NCI-H2081 treated with DMSO at 0.1 percent for 48 hours (cell line): ENCODE measurements at places on chromosomes 6 and 20.
A peak's percentile ranks its signal among the peaks of the same experiment; 100 is the strongest.

- DNase-seq: no peak
These were observed 112.9 kb downstream of the JARID2 start for GRCh38 chr6:15358579-15359327.

DNA sequence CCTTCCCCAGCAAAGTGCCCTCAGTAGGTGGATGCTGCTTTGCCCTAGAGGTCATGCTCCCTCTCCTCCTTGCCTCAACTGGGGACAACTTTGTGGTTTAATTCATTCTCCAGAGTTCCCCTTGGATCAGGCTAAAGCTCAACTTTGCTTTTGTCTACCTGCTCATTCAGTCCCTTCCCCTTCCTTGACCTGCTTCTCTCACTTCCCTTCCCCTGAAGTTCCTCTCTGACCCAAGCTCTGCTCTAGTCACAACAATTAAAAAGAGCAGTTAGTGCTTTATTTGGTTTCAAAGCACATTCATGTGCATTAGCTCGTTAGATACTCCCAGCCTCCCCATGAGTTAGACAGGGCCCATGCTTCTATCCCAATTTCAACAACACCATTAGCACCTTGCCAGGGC is 71.3 kb downstream of the DZANK1 start:
- DNase-seq: no peak

- DNase-seq: no peak
These were observed 31.0 kb downstream of the SIRPB1 start for GRCh38 chr20:1588533-1589460.

DNA sequence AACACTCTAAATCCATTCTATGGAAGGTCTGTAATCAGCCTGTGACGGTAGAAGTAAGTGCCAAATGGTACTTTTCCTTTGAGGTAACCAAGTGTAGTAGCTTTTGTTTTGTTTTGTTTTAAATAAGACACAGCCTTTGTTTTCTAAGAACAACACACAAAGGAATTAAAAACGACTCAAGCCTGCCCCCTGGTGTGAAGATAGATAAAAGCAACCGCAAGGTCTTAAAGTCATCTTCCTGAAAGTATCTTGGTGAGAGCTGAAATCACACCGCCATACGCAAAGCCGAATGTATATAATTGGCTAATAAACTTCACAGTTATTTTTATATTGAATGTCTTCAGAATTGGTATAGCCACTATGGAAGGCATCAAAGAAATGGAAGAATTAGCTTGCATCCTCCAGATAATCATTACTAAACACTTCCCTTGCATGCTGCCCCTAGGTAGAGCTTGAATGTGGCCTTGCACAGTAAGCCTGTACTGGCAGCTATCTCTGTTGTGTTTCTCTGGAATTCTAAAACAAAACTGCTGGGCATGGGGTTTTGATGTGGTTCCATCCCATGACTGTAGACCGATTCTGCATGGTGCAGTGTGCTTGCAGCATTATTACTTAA is 95.6 kb downstream of the LAMP5 start:
- peak; percentile 32 for DNase-seq

DNA sequence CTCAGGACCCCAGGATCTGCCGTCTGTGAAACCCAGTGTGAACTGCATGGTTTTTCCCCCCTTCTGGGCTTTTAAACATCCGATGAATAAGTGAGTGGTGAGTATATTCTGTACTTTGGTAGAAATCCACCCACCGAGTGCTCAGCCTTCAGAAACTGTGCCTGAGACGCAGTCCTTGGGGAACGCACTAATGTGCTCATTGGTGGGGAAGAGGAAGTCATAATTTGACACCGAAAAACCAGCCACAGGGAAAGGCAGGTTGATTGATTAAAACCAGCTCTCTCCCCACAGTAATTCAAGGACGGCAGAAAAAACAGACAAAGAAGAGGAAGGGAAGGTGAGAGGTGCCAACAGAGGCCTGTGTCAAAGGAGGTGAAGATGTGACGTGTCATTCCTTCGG is 21.7 kb downstream of the EDN3 start:
- DNase-seq: no peak

DNA sequence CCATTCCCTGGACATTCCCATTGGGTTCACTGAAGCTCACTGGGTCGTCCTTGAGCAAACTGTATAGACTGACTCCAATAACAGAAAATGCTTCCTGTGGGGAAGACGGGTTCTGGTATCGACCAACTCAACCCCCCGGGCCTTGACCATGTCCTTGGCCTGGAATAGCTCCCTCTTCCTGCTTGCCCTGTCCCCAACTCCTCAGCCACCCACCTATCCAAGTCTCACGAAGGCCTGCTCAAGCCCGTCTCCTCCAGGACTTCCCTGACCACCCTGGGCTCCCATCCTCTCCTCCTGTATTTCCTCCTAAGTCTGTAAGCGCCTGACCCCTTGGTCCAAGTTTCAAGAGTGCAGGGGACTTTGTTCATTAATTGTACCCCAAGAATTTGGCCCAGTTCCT is 2.8 kb upstream of the HMGA1 start:
- DNase-seq: no peak

GRCh38 chr6:166284640-166285039 is 23.6 kb downstream of the PRR18 start:
- DNase-seq: no peak

DNA sequence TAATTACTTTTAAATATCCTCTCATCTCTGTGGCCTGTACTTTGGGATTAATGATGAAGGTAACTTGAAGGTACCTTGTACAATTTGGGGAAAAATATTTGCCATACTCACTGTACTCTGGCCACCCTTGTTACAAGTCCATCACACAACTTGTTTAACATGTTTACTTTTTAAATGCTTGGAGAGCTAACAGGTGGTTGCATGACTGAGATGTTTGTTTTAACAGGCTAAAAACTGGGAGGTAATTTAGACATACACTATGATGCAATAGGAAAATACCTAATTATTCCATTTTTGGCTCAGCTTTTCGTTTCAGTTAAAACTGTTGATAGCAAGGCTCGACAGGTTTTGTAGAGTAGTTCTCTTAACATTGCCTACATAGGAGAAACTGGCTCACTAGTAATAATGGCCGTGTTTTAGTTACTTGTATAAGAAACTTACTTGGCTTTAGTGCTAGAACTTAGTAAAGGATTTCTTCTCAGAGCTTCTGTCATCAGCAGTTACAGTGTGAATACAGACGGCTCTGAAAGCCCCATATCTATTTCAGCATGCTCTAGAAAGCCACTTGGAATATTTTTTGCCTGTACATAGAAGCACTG is 489.8 kb upstream of the SOX4 start:
- DNase-seq: no peak

DNA sequence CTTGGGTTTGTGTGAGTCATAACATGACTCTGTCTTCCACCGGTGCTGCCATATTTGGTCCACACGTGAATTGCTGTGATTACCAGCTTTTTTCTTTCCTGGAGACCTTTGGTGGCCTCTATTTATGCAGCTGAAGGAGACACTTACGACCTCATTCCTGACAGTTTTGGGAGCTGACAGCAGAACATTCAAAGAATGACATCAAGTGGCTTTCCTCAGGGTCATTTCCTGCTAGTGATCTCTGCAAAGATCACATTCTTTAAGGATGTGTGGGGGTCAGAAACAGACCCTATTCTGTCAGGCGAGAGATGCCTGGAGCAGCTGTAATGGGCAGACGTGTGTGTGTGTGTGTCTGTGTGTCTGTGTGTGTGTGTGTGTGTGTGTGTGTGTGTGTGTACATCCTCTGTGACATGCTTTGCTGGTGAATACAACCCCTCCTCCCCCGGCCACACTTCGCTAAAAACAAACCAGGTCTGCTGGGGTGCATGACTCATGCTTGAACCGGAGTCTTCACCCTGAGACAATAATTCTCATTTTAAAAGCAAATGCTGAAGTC is 115.6 kb downstream of the TMEM170B start:
- no peak for DNase-seq

DNA sequence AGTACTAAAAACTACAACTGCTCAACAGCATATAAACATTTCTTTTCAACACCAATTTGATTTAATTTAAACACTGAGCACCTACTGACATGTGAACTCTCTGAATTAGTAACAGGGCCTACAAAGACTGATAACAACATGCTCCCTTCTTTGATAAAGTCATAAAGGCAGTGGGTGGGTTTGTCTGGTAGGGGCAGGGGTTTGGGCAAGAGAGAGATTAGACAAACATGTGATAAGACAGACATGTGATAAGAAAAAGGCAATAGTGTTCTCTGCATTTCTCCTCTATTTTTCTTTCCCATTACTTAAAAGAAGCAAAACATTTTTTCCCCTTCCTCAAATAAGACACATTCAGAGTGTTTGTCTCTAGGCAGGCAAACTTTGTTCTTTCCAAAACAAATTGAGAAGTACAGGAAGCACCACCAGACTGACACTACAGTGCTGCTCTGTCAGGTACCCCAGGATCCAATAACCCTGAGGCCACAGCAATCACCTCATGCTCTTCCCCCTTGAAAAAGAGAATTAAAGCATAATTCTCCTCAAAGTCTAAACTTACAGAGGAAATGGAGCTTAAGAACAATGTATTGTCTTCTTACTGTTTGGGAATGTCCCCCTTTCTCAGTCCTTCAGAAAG is 11.9 kb downstream of the C6orf52 start:
- DNase-seq: no peak

GRCh38 chr6:73854998-73855718 is 159.2 kb downstream of the CD109 start:
- peak; percentile 2 for DNase-seq

- DNase-seq: no peak
These were observed 63.0 kb downstream of the PRR18 start for GRCh38 chr6:166245148-166245547.

GRCh38 chr20:47825011-47825762 is 39.9 kb upstream of the SULF2 start:
- no peak for DNase-seq

- DNase-seq: no peak
These were observed 2.1 kb upstream of the RBM38 start for GRCh38 chr20:57388953-57389694.

- DNase-seq: no peak
These were observed 171.5 kb downstream of the CDKAL1 start for GRCh38 chr6:20705741-20706140.

- DNase-seq: no peak
These were observed 164.7 kb upstream of the CHD6 start for GRCh38 chr20:41782730-41783406.

GRCh38 chr6:26319405-26320128 is 45.4 kb upstream of the BTN3A2 start:
- no peak for DNase-seq

- no peak for DNase-seq
These were observed 50.6 kb upstream of the SLC32A1 start for GRCh38 chr20:38673725-38674091.

DNA sequence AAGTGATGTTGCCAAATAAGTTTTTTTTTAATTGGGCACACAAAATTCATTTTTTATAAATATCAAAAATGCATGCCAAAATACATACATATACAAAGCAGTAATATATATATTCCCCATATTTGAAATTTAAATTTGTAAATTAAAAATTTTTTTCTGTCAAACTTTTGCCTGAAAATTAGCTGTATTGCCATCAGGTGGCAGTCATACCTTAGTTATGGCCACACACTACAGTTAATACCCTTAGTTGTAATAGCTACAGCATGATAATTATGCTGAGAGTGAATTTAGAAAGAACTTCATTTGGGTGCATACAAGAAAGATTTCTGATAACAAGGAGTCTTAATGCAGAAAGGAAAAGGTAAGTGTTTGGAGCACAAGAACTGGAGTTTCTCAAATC is 46.2 kb upstream of the SDHAF4 start:
- peak; percentile 2 for DNase-seq

DNA sequence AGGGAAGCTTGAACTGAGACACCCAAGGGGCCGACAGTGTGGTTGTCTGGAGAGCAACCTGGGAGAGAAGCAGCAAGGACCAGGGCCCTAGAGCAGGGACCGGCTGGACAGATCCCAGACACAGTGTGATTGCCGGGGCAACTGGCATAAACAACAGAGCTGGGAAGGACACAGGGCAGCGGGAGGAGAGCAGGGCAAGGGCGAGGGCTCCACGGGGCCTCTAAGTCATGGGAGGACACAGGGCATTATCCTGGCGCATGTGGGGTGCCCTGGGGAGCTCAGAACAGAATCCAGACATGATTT is 31.1 kb upstream of the CCR6 start:
- DNase-seq: no peak

- no peak for DNase-seq
These were observed 109.3 kb downstream of the HACE1 start for GRCh38 chr6:104750449-104750848.

GRCh38 chr6:22838345-22838744 is 269.0 kb downstream of the HDGFL1 start:
- DNase-seq: no peak

- DNase-seq: no peak
These were observed 29.7 kb downstream of the RREB1 start for GRCh38 chr6:7137335-7138045.

GRCh38 chr6:87110636-87111035 is 15.7 kb upstream of the CGA start:
- DNase-seq: no peak

GRCh38 chr6:7721649-7722048 is 4.2 kb upstream of the BMP6 start:
- no peak for DNase-seq

GRCh38 chr6:6972456-6972855 is 135.3 kb upstream of the RREB1 start:
- no peak for DNase-seq

DNA sequence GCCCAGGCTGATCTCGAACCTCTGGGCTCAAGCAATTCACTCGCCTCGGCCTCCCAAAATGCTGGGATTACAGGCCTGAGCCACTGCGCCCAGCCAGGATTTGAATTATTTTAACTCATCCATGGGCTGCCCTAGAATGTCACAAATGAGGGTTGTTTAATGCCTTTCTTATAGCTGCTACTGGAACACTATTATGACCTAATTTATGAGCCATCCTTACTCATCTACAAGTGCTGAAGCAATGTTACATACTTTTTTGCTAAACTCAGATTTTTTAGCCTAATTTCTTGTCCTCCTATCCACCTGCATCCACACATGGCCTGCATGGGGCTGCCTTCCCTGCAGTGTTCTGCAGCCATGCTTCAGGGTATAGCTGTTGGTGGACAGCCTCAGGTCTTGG is 59.9 kb downstream of the RTN4IP1 start:
- DNase-seq: no peak

- no peak for DNase-seq
These were observed 77.6 kb upstream of the PTPRK start for GRCh38 chr6:128597956-128598355.

DNA sequence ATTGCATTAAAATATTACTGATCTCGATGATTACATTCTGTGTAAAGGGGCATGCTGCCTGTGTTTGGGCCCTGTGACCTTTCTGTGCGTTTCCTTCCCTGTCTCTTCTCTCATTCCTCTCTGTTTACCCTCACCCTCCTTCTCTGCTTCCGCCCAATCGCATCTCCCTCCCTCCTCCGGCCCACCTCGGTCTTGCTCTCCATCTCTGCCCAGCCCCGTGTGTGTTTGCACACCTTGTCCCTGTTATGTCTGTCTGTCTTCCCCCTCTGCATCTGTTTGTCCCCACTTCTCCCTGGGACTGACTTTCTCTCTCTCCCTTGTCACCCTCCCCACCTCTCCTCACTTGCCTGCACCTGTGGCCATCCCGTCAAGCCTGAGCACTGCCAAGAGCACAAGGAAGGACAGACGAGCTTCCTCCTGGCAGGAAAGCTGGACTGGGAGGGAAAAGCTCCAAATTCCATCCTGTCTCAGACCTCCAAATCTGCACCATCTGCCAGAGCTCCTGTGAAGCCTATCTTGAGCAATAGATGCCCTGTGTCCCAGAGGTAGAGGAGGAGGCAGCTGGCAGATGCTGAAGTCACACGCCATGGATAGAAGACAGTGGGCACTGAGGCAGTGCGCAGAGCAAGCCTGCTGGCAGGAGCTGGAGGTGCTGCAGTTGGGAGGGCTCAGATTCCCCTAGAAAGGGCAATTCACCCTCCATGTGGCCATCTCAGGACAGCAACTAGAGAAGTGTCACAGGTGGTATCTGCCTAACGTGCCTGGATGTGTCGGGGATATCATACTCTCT is 172.3 kb downstream of the PTPRT start:
- DNase-seq: no peak
